ENCODE measurements at places on chromosomes 16 and 17.
A peak's percentile ranks its signal among the peaks of the same experiment; 100 is the strongest.

DNA sequence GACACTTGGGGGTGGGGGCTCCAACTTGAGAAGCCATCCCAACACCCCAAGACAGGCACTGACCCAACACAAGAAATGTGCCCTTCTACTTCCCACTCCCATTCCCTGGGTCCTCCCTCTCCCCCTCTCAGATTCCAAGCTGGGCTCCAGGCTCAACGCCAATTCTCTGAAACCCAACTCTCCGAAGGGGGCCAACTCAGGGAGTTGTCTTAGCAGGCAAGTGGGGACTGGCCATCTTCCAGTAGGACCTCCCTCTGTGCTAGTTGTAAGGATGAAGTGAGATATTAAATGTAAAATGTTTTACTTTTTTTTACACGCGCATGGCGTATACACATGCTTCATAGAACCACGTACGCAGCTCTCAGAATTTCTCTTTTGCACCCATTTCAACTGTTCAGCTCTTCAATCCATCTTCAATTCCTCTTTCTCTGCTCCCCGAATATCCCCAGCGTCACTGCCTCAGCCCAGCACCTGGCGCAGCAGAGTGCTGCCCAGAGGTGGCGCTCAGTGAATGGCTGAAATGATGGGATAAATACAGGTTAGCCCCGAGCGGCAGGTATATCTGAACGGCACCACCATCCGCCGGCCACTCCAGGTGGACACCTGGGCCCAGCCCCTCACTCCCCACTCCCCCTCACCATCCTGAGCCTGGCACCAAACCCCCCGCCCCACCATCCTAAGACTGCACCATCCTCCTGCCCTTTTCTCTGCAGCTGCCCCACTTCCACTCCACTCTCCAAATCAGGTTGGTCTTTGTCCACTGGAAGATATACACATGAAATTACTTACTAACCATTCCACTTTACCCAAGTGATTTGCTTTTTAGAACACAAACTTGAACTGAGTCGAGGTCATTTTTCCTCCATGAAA is 43.9 kb upstream of the TNRC6C start:
- DNase-seq, result no peak

- DNase-seq, result no peak
These were observed 11.0 kb downstream of the CYB561 start for GRCh38 chr17:63434951-63435571.

DNA sequence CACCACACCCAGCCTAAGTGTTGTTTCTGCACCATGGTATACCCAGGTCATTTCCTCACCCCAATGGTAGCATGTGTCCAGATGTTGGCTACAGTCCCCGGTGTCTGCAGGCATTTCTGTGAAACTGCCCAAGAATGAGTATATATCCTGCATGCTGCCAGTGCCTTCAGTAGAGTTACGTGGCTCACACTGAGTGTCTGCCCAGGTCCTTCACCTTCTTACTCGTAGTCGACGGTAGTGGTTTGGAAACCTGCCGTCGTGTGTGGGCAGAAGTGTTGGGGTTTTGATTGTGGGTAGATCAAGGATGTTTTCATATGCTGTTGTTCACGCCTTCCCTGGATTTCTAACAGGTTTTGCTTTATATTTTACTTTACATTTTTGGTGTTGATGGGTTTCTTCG is 16.8 kb downstream of the TCF25 start:
- no peak for DNase-seq

DNA sequence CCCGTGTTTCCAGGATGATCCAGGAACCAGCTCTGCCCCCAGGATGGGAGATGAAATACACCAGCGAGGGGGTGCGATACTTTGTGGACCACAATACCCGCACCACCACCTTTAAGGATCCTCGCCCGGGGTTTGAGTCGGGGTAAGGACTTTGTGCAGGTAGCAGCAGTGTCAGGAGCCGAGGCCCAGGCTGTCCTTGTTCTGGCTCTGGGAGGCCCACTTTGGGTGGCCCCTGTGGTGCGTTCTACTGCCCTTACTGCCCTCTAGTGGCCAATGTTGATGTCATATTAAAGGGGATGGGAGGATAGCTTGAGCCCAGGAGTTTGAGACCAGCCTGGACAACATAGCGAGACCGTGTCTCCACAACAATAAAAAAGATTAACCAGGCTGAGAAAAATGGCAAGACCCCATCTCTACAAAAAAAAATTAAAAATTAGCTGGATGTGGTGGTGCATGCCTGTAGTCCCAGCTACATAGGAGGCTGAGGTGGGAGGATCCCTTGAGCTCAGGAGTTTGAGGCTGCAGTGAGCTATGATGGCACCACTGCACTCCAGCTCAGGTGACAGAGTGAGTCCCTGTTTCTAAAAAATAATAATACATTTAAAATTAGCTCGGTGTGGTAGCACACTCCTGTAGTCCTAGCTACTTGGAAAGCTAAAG is 20.9 kb upstream of the CLEC18A start:
- DNase-seq, result peak; percentile 59

DNA sequence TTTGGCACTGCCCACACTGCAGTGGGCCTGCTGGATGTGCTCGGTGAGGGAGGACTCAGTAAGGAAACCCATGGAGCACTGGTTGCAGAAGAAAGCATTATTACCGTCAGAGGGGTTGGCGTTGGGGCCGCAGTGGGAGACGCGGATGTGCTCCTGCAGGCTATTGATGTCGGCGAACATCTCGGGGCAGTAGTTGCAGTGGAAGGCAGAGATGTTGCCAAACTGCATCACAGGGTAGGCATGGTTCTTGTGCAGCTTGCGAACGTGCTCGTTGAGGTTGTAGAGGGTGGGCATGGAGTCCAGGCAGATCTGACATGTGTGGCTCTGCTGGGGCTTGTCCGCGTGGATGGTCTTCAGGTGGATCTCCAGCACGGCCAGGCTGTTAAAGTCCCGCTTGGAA is 218.4 kb downstream of the ZNF423 start:
- DNase-seq, result no peak

GRCh38 chr17:45441526-45442310 is 9.0 kb upstream of the ARHGAP27 start:
- DNase-seq, result no peak

DNA sequence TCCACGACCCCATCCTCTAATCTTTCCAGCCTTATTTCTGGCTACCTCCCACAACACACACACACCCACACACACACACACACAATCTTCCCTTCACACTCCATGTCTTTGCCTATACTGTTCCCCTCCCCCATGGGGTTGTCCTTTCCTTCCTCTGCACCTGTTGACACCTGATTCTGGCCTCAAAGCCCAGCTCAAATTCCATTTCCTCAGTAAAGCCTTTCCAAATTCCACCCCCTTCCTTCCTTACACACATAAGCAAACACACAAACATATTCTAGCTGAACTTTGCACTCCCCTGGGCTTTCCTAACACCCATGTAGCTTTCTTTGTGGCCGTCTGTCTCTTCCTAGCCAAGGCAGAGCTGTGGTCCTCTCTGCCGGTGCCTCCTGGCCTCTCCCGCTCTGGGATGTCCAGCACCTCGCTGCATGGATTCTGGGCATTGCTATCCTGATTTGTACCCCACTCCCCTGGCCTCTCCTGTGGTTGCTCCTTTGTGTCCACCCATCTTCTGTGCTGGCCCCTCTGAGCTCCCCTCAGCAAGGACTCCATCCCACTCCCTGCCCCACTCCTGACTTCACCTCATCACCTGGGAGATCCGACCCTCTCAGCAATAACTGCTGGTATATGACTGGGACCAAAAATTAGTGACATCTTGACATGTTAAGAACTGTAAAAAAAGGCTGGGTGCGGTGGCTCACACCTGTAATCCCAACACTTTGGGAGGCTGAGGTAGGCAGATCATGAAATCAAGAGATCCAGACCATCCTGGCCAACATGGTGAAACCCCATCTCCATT is 8.4 kb upstream of the SRCIN1 start:
- DNase-seq, result no peak

DNA sequence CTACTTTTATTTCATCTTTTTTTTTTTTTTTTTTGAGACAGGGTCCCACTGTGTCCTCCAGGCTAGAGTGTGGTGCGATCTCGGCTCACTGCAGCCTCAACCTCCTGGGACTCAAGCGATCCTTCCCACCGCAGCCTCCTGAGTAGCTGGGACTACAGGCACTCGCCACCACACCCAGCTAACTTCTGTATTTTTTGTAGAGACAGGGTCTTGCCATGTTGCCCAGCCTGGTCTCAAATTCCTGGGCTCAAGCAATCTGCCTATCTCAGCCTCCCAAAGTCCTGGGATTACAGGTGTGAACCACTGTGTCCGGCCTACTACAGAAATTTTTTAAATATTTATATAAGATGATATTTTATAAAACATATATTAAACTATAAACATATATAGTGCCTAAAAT is 4.8 kb downstream of the MYO18A start:
- no peak for DNase-seq

- DNase-seq, result peak; percentile 56
These were observed 58.3 kb upstream of the DHX40 start for GRCh38 chr17:59506894-59507726.

GRCh38 chr17:64373722-64374121 is 16.9 kb downstream of the PECAM1 start:
- no peak for DNase-seq

- peak; percentile 8 for DNase-seq
These were observed 156.0 kb upstream of the SALL1 start for GRCh38 chr16:51306886-51307595.

DNA sequence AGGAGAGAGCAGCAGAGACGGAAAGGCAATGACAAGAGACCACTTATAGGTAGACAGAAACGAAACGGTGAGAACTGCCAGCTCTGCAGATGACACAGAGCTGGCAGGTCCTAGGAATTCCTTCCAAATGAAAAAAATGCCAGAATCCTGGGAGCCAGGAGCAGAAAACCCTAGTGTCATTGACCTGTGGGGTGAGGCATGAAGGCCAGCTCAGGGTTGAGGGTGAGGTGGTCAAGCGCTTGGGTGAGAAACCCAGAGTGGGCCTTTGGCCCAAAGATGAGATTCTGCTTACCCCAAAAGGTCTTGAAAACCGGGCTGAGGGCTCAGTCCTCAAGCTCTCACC is 9.2 kb downstream of the HIC1 start:
- DNase-seq, result no peak

GRCh38 chr16:2174396-2175131 is 19.0 kb downstream of the TRAF7 start:
- DNase-seq, result no peak

- DNase-seq, result no peak
These were observed 841 bp downstream of the C16orf89 start for GRCh38 chr16:5064915-5065314.

DNA sequence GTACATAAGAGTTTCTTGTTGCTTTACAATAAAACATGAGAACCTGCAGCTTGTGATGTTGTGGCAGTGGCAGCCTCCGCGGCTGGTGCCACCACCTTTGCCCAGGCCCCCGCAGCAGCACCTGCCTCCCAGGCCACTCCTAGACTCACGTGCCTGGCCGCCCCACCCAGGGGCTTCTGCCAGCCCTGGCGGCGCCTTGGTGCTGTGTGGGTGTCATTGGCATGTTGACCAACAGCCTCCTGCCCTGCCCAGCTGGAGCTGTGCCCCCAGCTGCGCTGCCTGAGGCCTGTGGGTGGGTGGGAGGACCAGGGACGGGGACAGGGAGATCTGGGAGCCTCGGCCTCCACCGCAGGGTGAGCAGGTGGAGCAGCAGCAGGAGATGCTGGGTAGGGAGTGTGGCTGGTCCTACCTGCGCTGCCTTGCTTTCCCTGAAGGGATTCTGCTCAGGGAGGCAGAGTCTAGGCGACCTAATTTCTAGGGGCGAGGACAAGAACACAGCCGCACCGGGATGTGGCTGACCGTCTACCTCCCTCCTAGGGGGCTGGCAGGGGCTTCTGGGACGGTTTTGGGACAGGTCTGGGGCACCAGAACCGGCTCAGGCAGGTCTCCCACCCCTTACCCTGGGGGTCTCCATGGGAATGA is 428 bp upstream of the DNASE1L2 start:
- DNase-seq, result no peak

DNA sequence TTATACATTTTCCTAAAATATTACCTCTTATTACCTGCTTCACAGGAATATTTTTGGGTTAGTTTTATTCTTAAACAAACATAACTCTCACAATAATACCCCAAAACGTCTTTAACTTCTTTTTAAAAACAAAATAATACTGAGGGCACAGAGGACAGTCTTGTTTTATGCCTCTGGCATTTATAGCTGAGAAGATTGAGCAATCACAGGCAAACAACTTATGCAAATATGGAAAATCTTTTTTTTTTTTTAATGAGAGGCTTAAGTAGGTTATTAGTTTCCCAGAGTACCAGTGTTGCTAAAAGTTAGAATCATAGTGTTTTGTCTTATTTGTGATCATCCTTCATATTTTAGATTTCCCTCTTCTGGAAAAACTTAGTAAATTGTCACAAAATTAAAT is 195.0 kb downstream of the FTO start:
- DNase-seq, result peak; percentile 41

- peak; percentile 22 for DNase-seq
These were observed 30.7 kb upstream of the CDH5 start for GRCh38 chr16:66335704-66336329.

DNA sequence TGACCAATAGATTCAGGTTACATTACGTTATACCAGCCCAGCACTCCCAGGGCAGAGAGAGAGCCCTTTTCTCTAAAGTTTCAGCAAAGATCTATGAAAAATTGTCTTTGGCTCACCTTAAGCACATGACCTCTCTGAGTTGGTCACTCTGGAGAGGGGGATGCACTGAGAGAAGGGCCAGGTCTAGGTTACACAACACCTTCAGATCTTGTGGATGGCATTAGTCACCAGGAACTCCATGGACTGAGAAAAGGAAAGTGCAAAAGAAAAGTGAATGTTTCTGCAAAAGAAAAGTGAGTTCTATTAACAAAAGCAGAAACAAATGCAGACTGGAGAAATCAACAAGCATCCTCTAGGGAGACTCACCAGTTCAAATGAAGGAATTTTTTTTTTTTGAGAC is 253.3 kb upstream of the SALL1 start:
- DNase-seq, result no peak

DNA sequence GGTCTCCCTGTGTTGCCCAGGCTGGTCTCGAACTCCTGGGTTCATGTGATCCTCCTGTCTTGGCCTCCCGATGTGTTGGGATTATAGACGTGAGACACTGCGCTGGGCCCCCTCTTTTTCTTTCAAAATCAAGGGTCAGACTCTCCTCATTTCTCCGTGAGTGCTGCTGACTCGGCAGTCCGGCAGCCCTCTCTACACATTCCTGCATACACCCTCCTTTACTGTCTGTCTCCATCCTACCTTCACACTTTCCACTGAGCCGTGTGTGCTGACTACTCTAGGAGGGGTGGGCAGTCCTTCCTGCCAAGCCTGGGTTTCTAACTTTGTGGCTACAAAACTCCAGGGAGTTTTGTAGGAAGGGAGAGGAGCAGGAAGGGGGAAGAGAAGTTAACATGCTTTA is 195.2 kb downstream of the PARN start:
- DNase-seq, result no peak

- DNase-seq, result peak; percentile 82
These were observed 18.6 kb upstream of the COL1A1 start for GRCh38 chr17:50219939-50220465.

GRCh38 chr17:17822189-17822588 is 14.6 kb downstream of the SREBF1 start:
- DNase-seq, result peak; percentile 95

GRCh38 chr17:11705111-11705510 is 106.8 kb downstream of the DNAH9 start:
- DNase-seq, result no peak
